ENCODE measurements at places on chromosomes 1 and 21. TPM values are rescaled to one million over a fixed set of nuclear protein-coding genes. Genes with fewer than 3 reads are reported as not detected.

Gene VCAM1
- total RNA-seq, result 5.4 TPM

Gene SLC5A3
- total RNA-seq, result 8.1 TPM

Gene GCSAML
- total RNA-seq, result not detected

Gene KCNK1
- total RNA-seq, result 1.4 TPM

Gene PAQR7
- 7.2 TPM for total RNA-seq

Data from pericardium fibroblast (primary cell).